ENCODE measurements at places on chromosomes 5 and 9. TPM values are rescaled to one million over a fixed set of nuclear protein-coding genes. Genes with fewer than 3 reads are reported as not detected.

DNA sequence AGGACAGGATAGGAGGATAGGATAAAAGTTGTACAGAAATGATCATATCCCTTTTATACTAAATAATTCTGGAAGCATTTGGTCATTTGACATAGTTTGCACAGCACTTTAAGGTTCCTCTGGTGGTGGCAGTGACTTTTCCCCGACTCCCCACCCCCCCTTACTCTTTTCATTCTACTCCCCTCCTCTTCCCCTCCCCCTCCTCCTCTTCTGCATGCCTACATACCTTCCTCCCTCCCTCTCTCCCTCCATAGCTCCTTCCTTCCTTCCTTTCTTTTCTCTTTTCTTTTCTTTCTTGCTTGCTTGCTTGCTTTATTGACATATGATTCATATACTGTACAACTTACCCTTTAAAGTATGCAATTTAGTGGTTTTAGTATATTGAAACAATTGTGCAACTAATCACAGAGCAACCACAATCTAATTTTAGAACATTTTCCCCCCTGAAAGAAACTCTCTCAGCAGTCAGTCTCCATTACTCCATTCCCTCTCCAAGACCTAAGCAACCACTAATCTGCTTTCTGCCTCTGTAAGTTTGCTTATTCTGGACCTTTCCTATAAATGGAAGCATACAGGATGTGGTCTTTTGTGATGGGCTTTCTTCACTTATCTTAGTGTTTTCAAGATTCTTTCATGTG, 159.0 kb downstream of the HACD4 start:
- no peak for DNase-seq

GRCh38 chr5:142661143-142661542, 24.7 kb downstream of the FGF1 start:
- no peak for DNase-seq

LCN6 gene
- total RNA-seq = 3.6 TPM

PHF24 gene
- 0.22 TPM for total RNA-seq

Data from left colon (tissue), 2 donors.